ENCODE measurements at places on chromosomes 6 and 20.
A peak's percentile ranks its signal among the peaks of the same experiment; 100 is the strongest.

GRCh38 chr6:3847521-3847920, 1.7 kb upstream of the FAM50B start:
- DNase-seq: peak; percentile 75

DNA sequence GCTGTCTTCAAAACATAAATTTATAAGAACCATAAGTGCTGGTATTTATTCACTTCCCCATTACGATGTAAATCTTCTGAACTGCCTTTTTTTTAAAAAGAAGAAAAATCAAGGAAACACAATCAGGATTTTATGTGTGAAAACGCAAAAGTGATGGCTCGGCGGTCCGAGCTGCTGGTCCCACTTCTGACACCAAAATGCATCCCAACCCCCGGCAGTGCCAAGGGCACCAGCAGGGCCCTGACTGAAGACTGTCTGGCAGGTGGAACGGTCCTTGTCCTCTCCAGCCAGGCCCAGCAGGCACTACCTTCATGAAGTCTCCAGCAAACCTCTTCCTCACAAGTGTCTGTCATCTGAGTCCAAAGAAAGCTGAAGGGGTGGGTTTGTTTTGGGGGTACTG, 41.2 kb downstream of the TBC1D7 start:
- no peak for DNase-seq

DNA sequence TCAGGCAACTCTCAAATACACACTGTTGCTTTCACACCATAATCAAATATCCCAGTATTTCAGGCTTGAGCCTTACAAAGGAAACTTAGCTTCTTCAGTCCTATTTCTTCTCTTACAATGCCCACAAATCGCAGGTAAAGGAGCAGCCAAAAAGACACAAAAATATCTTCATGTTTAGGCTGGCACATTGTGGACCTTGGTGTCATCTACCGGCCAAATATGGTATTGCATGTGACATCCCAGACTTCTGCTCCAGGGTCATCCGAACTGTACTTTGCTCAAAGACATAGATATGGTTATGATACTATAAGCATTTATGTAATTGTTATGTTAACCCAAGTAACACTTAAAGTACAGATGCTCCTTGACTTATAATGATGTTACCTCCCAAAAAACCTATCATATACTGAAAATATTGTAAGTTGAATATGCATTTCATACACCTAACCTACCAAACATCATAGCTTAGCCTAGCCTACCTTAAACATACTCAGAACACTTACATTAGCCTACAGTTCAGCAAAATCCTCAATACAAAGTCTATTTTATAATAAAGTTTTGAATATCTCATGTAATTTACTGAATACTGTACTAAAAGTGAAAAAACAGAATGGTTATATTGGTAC, 4.6 kb downstream of the OR2H2 start:
- peak; percentile 63 for DNase-seq

GRCh38 chr6:55560290-55560885, 18.6 kb downstream of the HMGCLL1 start:
- no peak for DNase-seq

DNA sequence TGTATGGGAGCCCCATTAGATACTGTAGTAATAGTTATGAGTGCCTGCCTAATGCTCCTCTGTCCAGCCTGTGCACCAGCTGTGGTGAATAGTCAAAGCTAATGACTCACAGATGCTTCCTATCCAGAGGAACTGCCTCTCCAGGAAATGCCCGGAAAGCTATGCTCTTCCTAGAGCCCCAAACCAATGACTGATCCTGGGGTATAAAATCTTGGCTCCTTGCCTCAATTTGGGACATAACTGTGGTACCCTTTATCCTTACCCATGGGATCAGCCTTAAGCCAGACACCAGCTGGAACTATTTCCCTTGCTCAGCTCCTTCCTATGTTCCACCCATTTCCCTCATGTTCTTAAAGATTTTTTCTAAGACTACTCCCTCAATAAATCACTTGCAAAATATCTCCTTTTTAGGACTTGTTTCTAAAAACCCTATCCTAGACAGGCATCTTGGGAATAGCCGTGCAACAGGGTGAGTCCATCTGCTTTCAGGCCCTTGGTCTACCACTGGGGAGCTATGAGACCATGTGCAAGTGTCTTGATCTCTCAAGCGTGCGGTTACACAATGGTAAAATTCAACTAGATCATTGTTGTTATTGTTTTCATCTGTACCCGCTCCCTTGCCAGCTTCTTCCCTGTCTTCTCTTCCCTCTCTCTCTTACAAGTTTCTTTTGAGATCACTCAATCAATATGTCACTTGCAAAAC, 283.7 kb downstream of the BTBD3 start:
- no peak for DNase-seq

- DNase-seq: no peak
Observed at GRCh38 chr20:57707320-57707719, 2.5 kb downstream of the PMEPA1 start.

GRCh38 chr6:138339024-138339423, 38.7 kb upstream of the SMIM28 start:
- no peak for DNase-seq

DNA sequence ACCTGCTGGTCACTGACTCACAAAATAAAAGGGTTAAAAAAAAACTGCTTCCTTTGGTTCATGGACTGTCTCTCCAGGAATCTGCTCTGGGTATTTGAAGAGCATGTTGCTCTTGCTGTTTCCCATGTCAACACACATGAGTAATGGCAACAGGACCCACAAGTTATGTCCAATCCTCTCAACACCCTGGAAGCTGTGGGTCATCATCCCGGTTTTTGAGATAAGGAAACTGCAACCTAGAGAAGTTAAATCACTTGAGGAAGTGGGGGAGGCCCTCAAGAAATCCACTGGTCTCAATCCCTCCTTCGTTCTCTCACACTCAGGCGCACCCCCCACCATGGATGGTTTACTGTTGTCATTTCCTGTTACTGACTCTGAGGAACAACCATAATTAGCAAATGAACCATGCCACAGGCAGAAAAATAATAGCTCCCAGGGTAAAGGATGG, 12.4 kb downstream of the MAP1LC3A start:
- DNase-seq: no peak

GRCh38 chr6:10518557-10519407, 2.4 kb upstream of the GCNT2 start:
- DNase-seq: no peak

DNA sequence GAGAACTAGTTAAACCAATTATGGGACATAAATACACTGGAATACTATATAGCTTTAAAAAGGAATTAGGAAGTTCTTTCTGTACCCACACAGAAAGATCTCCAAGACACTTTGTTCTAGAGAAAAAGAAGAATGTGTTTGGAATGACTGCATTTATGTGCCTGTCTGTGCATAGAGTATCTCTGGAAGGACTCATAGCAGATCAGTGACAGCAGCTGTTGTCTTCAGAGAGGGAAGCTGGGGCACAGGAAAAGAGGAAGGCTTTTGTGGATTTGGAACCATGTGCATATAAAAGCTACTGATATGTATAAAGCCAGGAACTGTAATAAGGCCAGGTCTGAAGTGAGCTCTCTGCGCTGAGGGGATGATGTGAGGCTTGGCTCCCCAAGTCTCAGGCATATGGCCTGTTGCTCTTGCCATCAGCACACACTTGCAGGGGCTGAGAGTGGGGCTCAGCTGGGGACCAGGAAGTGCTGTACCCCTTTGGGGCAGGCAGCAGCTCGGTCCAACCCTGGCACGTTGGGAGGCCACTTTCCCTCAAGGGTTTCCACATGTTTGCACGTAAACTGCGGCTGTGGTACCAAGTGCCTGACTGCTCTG, 31.8 kb upstream of the CCDC167 start:
- no peak for DNase-seq

GRCh38 chr20:24718696-24719095, 230.4 kb upstream of the CST7 start:
- DNase-seq: no peak

- no peak for DNase-seq
Observed at GRCh38 chr6:137303441-137303840, 84.3 kb upstream of the IFNGR1 start.

DNA sequence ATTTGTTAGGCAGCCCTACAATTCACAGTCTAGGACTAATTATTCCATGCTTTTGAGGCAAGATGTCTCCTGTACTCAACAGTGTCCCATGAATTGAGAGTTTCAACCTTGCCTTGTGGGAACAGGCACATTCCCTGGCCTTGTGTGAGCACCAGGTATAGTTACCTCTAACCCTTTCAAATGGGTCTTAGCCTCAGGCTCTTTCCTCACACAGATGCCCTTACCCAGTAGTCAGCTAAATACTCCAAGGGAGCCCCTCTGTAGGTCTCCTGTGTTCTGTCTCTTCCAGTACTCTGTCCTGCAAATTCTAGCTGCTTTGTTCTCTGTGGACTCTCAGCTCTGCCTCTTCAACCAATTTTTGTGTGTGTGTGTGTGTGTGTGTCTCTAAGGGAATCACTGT, 135.3 kb downstream of the ZFAND3 start:
- no peak for DNase-seq

GRCh38 chr6:166930354-166930891, 25.9 kb downstream of the RNASET2 start:
- no peak for DNase-seq

GRCh38 chr20:36262440-36262839, 26.2 kb downstream of the AAR2 start:
- DNase-seq: no peak

DNA sequence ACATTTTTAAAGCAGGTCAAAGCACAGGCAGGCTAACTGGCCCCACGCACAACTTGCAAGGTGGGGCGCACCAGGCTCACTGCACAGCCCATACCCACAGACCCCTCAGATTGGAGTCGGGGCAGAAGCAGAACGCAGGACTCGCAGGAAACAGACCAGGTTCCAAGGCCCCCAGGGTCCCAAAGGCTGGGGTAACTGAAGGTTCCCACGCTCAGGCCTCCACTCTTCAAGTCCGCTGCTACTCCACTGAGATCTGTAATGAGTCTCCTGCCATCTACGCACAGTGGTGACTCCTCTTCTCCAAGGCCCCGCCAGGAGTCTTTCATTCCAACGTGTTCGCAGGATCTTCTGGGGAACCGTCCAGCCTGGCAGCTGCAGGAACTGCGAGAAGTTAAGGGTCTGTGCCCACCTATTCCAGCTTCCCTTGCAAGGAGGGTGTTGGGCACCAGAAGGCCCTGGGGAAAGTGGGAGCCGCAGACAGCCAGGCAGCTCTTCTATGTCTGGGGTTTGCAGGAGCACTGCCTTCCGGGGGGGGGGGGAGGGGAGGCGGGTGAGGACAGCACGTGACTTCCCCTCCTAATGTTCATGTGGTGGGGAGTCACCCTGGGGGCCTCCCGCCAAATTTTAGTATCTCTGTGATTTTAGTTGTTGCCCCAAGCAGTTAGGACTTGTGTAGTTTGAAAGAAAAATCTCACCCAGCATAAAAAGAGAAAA, 2.0 kb upstream of the TAF4 start:
- no peak for DNase-seq

DNA sequence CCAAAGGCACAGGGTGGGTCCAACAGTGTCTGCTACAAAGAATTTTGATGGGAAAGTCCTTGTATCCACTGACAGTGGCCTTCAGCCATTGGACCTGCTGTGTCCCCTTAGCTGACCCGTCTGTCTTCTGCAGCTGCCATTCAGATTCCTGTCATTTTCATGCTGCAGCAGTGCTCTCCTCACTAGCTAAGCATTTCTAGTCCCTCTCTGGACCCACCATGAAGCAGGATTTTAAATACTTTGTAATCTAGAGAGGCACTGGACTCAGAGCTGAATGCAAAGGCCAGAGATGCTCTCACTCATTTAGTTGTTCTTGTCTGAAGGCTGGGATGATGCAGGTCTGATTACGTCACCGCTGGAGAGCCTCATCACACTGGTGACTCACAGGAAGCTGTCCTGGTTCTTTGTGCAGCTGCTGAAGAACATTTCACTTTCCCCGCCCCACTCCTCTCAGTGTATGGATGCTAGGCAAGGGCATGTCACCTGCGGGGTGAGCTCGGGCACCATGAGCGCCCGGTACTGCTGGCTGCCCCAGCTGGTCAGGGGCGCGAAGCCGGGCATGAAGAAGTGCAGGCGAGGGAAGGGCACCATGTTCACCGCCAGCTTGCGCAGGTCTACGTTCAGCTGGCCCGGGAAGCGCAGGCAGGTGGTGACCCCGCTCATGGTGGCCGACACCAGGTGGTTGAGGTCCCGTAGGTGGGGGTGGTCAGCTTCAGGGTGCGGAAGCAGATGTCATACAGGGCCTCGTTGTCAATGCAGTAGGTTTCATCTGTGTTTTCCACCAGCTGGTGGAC, 19.4 kb upstream of the TUBB2A start:
- peak; percentile 67 for DNase-seq

DNA sequence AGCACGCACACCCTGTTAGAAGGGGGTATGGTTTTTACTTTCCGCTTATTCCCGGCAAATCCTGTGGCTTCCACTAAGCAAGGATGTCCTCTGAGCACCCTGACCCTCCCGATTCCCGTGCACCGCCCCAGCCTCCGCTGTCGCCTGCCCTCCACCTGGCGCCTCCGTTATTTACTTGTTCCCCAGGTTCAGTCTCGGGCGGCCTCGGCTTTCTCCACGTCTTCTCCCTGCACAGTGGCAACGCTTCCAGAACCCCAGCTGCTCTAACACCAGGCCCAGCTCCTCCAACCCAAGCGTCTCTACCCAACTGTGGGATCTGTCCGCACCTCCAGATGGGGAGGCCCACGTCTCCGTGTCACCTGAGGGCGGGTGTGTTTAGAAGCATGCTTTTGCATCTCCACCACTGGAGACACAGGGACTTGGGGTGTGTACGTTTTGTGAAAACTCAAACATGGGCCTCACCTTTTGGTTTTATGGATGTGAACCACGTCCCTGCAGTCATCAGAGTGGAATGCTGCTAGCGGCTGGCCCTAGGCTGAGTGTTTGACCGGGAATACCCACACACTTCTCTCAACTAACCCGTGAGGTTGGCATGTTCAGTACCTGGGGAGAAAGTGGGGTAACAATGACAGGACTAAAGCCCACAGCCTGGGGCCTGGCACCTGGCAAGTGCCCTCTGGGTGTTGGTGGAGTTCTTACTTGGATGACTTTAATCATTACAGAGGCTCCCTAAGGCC, 79.9 kb downstream of the THBS2 start:
- no peak for DNase-seq

- no peak for DNase-seq
Observed at GRCh38 chr6:65701325-65701724, 5.7 kb downstream of the EYS start.

GRCh38 chr20:62288535-62289105, 14.2 kb upstream of the ADRM1 start:
- no peak for DNase-seq

GRCh38 chr20:40499391-40499790, 189.6 kb downstream of the MAFB start:
- no peak for DNase-seq
